ENCODE measurements at places on chromosomes 12 and 14. TPM values are rescaled to one million over a fixed set of nuclear protein-coding genes. Genes with fewer than 3 reads are reported as not detected.

DNA sequence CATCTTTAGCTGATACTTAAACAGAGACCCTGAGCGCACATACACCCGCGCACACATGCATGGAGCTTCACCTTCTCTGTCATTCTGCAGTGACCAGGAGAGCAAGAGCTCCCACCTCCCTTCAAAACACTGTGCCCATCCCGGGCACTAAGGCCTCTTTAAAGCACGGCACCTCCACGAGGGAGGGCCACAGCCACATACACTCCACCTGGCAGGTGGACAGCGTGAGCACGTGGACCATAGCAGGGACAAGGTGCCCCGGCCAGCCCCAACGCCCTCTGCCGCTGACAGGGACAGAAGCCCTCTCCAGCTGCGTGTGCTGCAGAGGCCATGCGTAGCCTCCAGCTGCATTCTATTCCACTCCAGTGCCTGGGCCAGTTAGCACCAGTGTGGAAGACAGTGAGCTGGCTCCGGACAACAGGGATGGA is 5.4 kb downstream of the GAPDH start:
- DNase-seq: no peak

GRCh38 chr12:105852951-105853350 is 285.8 kb downstream of the NUAK1 start:
- no peak for DNase-seq

DNA sequence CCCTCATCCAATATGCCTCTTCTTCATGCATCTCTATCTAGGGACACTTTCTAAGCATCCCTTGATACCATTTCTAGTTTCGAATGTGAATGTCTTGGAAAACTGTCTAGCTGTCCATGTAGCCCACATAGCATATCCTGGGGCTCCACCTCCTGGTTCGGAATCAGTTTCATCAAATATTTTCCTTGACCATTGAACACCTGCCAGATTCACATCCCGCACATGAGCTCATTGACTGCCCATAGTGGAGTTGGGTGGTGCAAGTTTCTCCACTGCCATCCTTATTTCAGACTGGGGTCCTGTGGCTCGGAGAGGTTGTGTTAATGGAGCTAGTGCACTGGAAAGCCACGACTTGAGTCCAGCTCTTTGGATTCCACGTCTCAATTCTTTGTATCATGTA is 58.6 kb upstream of the TMEM263 start:
- peak; percentile 9 for DNase-seq

- no peak for DNase-seq
These were observed 142.6 kb upstream of the PDZRN4 start for GRCh38 chr12:41045509-41045908.

DNA sequence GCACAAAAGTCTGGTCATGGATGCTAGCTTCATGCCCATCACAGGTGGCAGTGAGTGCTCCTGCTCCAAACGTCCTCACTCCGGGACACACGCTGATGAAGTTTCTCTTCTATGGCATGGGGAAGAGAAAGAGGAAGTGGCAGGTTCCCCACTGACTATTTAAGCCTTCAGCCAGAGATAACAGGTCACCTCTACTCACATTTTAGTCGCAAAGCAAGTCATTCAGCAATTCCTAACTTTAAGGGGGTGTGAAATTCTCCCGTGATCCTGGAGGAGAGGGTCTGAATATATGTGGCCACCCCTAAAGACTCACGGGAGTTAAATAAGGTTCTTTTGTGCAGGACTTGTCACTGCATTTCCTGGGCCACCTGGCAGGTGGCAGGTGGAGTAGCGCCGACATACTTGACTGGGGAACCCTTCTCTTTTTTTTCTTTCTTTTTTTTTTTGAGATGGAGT is 18.8 kb upstream of the RCOR1 start:
- no peak for DNase-seq

Gene APOF
- total RNA-seq: not detected

Gene GUCY2C
- not detected for total RNA-seq

All from Calu3 (cell line).